NCI-H748 treated with DMSO at 0.1 percent for 48 hours (cell line): ENCODE measurements at places on chromosomes 1 and 21.
A peak's percentile ranks its signal among the peaks of the same experiment; 100 is the strongest.

DNA sequence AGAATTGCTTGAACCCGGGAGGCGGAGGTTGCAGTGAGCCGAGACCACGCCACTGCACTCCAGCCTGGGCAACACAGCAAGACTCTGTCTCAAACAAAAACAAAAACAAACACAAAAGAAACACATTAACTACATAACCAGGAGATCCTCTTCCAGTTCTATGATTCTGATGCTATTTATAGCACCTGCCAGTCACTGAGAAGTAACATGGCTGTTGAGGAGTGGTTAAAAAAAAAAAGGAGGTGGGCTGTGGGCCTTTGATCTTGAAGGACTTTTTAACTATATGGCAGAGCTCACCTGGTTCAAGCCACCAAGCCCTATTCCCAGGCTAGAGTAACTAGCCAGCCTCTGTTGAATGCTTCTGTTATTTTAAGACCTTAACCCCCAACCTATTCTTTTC, 148.8 kb downstream of the ZBTB18 start:
- DNase-seq = no peak

DNA sequence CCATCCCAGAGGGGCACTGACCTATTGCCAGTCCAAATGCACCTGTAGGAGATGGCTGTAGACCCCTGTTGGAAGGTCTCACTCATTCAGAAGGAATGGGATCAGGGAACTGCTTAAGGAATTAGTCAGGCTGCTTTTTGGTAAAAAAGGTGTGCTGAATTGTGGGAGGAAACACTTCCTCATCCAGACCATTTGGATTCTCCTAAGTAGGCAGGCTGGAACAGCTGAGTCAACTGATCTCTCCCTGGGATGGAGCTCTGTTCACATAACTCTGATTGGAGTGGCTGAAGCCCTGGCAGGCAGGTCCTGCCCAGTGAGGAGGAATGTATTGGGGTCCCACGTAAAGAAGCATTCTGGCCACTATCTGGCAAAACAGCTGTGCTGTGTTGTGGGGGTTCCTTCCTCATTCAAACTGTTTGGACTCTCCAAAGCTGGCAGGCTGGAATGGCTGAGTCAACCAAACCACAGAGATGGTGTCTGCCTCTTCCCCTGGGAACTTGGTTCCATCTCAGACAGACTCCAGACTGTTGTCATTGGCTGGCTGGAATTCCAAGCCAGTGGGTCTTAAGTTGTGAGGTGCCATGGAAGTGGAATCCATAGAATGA, 70.7 kb upstream of the PDC start:
- no peak for DNase-seq

GRCh38 chr1:57250021-57250420, 173.8 kb downstream of the DAB1 start:
- DNase-seq = no peak

DNA sequence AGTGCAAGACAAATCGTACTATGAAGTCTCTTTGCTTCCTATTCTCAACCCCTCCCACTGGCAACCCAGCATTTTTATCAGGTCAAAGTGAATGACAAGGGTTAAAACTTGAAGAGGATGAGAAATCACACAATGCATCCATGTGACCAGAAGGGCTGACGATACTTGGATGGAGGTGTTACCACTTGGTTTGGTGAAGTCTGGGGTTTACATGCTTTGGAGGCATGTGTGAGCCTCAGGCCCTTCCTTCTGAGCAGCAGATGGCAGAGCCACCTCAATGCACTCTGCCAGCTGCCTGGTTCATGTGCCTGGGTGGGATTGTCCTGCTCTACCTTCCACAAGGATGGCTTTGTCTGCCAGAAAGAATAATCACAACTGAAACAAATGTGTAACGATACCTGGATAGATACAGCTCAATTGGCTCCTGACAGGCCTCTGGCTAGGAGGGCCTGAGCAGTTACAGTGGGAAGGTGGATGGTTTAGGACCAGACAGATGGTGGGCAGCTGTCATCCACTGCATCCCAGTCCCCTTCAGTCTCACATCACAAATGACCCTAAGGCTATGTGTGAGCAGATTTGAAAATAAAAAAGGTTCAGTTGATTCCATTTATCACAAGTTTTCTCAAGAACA, 51.5 kb upstream of the CNIH3 start:
- no peak for DNase-seq

GRCh38 chr1:118081387-118081786, 103.6 kb downstream of the SPAG17 start:
- peak; percentile 29 for DNase-seq

DNA sequence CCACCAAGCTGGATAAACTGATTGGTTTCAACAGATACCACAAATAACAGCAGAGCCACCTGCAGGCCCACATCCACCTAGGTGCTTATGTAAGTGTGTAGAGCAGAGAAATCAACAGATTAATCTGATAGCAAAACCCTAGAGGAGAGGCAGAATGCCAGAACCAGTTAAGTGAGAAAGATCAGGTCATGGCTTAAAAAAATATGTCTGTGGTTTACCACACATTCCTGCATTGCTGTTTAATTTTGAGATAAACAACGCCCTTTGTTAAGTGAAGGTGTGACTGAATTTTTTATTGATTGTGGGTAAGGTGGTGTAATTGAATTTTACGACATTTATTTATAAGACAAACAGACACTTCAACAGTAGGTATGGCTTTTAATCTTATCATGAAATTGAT, 21.2 kb downstream of the CRNN start:
- no peak for DNase-seq

- DNase-seq = no peak
These were observed 160.2 kb downstream of the TOMM20 start for GRCh38 chr1:234968451-234968850.

DNA sequence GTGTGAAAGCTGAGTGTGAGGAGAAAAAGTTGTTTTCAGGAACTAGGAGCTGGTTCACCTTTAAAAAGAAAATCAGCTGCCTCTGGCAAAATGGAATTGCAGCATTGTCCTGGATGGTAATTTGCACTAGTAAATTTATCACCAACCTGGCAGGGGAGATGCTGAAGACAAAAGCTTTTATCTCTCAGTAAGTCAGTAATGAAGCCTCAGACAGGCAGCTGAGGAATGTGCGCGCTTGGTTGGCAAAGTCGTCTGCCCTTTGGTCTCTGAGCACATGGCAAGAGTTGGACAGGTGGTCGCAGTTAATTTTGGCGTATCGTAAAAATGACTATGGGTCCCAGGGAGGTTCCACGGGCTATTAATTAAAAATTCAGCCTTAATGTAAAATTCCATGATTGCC, 131.9 kb downstream of the BACH1 start:
- no peak for DNase-seq

DNA sequence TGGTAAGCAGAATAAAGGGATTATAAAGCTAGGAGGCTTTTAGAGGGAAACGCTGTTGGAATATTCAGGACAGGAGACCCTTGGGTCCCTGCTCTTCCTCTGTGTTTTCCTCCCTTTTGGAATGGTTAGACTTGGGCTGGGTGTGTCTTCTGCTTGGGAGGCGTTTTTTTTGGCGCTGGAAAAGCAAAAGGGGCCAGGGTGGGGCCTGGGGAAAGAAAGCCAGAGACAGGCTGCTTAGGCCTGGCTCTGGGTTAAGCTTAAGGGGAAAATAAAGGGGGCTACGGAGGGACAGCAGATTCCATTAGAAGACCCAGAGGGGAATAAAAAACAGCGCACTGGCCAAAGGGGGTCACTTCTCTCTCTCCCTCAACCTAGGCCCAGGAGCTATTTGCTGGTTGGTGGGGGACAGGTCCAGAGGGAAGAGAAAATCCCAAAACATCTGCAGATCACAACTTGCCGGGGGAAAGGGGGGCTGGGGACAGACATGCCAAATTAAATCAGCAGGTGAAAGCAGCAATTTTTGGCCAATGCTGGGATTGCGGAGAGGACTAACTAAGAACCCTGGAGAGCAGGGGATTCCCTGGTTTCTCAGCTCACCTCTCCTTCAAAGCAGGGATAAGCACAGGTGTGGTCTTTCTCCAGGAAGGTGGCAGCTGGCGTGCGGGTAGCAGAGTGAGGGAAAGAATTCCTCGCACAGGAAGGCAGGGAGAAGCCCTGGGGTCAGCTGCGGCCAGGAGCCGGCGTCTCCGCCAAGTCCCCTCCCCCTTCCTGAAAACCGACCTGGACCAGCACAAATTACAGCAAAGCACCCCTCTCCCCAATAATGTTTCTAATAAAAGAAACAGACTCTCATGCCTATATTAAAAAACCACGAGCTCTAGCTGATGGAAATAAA, 82.2 kb upstream of the AK4 start:
- peak; percentile 23 for DNase-seq

DNA sequence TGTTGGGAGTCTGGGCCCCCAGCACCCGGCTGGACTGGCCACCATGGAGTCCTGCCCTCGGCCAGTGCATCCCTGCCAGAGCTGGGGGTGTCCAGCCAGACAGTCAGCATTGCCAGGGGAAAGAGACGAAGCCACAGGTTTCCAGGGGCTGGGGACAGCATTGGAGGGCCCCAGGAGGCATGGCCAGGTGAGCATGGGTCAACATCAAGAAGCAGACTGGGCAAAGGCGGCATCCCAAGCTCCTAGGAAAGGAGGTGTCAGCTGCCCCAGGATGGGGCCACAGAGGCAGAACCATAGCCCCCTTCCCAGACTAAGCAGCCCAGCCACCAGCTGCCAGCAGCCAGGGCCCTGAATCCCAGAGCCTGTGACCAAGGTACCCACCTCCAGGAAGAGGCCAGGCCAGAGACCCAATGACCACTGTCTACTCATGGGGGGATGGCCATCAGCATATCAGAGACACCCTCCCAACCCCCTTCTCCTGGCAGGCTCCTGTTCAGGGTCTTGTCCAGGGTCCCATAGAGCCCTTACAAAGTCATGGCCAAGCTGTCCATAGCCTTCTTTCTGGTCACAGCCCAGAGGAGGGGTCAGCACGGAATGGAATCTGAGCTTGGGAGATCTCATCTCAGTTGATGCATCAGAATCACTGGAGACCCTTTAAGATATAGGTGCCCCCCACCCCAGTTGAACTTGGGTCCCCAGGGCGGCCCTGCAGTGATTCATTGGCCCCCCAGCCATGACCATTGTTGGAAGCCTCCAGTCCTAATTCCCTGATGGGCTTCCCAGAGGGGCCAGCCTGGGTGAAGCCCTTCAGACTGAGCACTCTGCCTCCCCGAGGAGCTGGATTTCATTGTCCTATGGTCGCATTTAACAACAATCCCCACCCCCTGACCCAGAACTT, 32.5 kb downstream of the WNT3A start:
- DNase-seq = no peak

DNA sequence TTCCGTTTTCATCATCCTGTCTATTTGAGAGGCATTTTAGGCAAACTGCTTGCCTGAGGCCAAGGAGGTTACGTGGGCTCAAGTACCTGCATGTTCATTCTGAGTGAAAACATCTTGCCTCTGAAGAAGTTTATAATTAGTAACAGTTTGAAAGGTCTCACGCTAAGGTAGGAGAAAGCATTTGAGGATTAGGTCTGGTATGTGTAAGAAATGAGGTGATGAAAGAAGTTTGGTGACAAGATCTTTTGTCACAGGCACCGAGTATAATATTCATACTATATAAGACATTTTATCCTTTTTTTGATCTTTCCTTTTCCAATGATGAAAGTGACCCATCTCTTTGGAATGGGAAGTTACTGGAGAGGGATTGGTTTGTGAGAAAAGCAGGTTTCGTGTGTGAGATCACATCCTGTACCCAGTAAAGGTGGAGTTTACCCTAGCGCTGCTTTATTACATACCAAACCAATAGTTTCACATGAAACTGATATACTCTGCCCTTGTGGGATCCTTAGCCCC, 98.7 kb upstream of the PDC start:
- DNase-seq = no peak

- no peak for DNase-seq
These were observed 17.7 kb downstream of the DHRS3 start for GRCh38 chr1:12600335-12600734.

GRCh38 chr1:17436380-17437174, 2.9 kb downstream of the RCC2 start:
- DNase-seq = no peak

GRCh38 chr1:177122461-177123251, 41.9 kb downstream of the ASTN1 start:
- DNase-seq = no peak

GRCh38 chr1:116128664-116129063, 17.5 kb downstream of the MAB21L3 start:
- DNase-seq = no peak

DNA sequence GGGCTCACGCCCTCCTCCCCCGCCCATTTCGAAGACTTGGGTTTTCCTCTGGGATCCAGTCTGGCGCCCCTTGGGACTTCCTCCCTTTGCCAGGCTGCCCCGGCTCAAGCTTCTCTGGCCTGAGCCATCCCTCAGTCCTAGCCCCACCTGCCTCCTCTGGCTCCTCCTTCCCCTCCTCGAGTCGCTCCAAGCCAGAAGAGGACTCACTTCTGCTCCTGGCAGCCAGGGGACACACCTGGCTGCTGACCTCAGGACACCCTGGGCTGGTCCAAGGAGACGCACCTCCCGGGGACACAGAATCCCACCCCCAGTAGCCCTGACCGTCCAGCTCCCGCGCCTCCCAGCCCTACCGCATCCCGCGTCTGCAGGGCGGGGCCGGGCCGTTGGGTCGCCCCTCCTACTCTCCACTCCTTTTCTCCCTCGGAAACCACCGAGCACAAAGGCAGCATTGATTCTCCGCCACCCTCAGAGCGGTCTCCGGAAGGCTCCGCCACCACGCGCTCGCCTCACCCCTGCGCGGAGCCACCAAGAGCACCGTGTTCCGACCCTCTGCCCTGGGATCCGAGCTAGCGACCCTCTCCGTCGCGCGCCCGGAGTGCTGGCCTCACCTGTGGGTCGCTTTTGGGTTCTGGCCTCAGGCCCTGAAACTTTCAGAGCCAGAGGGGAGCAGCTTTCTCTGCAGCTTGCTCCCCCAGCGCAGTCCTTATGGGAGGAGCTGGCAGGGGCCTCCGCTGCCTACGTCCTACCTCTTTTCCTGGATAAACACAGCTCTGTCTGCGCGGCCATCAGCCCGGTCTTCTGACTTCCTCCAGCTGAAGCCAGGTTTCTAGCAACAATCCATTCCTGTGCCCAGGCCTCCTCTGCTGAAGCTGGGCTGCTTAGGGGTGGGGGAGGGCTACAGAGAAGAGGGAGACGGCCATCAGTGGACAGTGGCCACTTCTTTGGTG, at the start of gene C2CD4D:
Gene C2CD4D, minus strand, starts transcription at position 364 of the 947 bp plus-strand sequence. CDS start 831 bp downstream, outside the sequence.
- DNase-seq = peak; percentile 67

DNA sequence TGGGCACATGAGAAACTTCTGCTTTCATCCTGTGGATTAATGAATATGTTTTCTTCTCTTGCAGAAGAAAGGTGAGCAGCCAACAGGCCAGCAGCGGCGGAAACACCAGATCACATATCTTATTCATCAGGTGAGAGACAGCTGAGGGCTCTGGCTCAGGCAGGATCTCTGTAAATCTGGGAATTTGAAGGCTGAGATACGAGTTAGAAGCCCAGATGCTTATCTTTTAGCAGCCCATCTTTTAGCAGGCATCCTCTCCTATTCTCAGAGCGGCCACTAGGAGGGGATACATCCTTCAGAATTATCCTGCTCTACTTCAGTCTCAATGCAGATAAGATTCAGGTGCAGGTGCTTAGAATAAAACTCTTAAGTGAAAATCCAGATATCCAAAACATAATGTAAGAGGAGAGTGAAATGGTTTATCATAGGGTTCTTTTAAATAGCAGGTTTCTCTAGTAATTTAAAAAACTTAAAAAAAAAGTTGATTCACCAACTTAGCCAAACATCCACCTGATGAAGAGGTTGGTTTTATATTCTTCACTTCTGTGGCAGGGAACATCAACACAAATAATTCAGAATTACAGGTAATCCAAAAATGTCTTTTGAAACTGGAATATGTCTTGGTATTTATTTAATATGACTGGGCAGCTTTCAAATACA, 19.3 kb downstream of the SH2D2A start:
- peak; percentile 44 for DNase-seq
